CD14-positive monocyte (primary cell): ENCODE measurements at places on chromosomes 7 and 10.
A peak's percentile ranks its signal among the peaks of the same experiment; 100 is the strongest.

GRCh38 chr10:120087109-120087508, 194.6 kb downstream of the SEC23IP start:
- no peak for DNase-seq

- DNase-seq: peak; percentile 78
Observed at GRCh38 chr10:133253361-133253955, 15.8 kb downstream of the VENTX start.

DNA sequence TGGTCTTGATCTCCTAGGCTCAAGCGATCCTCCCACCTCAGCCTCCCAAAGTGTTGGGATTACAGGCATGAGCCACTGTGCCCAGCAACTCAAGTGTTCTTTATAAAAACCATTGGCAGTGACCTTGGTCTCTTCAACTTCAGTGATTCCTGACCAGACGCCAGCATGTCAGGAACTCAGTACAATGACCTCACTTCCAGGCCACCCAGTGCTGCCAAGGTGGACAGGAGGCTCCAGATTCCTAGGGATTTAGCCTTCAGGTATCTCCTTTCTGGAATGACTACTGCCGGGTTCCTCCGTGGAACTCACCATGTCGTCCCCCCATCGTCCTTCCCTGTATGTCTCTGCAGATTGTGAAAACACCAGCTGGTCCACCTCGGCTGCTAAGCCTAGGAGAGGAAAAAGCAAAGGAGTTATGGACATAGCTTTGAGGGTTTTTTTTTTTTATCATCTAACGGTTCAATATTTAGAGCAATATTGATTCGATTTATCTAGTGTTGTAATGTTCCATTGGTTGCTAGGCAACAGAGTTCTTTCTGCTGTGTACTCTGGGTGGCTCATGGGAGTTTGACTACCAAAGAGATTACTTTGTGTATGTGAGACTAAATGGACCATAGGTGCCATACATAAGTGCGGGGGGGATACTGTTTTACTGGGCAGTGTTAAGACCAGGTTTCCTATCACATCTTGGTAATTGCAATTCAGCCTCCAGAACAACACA, 425.8 kb upstream of the AUTS2 start:
- no peak for DNase-seq

DNA sequence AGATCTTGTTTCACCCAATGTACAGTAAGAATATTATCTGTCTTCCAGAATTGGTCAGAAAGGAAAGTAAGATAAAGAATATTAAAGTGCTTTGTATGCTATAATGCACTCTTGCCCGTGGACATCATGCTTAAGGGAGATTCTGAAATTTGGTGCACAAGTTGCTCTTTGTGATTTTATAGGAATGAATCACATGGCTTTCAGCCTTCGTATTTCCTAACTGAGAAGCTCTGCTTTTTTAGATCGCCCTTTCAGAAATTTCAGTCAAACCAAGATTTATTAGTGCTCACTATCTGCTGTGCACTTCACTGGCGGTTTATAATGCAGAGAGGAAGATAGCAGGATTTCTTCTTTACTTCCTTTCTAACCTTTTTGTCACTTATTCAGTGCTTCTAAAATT, 1248.5 kb upstream of the LRRN3 start:
- DNase-seq: no peak

DNA sequence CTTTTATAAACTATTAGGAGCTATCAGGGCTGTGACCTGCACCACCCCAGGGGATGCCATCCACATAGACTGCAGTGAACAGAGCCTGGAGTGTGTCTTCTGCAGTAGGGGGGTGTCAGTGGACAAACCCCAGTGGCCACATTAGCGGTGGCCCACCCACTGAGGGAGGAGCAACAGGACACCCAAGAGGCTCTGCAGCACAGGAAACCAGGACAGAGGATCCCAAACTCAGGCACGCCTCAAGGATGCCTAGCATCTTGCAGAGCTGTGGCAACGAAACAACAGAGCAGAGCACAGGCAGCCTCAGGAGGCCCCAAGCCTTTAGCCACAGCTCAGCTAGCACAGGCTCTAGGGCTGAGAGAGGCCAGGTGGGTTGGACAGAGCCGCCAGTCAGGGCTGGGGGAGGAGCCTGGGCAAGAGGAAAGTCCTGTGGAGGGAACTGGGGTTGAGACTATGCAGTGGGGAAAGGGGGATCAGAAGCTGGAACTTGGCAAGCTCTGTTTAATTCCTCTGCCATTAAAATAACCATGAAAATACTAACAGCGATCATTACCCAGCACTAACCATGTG, 53.8 kb downstream of the GRID1 start:
- DNase-seq: no peak

DNA sequence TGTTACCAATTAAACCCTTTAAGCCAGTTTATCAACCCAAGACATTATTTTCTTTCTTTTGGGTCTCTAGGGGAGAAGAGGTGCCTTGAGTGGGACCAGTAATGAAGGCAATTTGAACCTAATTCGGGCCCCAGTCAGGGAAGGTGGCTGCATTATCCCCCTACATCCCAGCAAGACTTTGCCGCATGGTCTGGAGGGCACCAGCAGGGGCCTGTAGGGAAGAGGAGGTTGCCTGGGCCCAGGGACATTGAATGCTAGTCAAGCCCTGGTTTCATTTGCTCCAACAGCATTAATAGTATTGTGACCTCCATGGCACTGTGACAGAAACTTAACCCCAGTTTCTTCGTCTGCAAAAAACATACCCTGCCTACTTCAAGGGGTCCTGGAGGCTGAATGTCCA, 108.8 kb downstream of the CUX1 start:
- DNase-seq: no peak
